ENCODE measurements at places on chromosomes 7 and 10.

DNA sequence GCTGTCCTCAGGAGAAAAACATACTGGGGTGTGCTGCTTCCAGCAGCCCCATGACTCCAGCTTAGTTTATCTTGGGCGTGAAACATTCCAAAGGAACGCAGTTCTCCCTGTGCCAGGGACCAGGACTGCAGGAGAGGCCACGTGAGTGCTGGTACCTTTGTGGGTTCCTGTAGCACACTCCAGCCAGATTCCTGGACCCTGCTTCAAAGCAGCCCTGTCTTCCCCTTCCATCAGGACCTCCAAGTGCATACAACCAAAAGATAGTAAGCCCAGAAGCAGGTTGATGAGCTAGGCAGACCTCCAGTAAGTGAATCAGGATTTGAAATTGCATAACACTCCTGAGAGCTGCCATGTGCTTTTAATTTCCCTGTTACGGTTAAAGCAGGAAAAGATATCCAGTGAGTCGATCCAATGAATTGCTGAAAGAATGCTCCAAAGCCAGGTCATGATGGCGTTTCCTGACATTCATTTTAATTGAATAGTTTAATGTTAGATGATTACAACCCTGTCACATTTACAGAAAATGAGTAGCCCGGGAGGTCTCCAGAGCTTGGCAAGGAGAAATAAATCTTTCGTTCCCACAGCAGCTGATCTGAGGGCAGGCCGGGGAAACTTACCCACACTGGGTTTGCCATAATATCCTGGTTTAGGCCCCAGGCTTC lies 38.9 kb upstream of the CPXM2 start:
- no peak for DNase-seq

DNA sequence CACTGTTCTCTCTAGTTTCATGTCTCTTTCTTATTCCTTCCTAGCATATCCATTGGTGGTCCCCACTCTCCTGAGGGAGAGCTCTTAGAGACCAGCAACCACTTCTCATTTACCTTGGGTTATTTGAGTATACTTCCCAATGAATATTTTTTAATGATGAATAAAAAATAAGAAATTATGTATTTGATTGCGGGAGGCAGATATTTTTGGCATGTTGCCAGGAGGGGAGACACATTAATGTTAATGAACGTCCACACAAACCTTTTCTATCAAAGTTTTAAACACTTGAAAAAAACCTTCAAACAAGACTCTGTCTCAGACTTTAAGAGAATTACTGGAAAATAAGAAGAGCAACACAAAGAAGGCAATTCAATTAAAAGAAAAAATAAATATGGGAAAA lies 260.6 kb upstream of the MAGI2 start:
- DNase-seq = no peak

DNA sequence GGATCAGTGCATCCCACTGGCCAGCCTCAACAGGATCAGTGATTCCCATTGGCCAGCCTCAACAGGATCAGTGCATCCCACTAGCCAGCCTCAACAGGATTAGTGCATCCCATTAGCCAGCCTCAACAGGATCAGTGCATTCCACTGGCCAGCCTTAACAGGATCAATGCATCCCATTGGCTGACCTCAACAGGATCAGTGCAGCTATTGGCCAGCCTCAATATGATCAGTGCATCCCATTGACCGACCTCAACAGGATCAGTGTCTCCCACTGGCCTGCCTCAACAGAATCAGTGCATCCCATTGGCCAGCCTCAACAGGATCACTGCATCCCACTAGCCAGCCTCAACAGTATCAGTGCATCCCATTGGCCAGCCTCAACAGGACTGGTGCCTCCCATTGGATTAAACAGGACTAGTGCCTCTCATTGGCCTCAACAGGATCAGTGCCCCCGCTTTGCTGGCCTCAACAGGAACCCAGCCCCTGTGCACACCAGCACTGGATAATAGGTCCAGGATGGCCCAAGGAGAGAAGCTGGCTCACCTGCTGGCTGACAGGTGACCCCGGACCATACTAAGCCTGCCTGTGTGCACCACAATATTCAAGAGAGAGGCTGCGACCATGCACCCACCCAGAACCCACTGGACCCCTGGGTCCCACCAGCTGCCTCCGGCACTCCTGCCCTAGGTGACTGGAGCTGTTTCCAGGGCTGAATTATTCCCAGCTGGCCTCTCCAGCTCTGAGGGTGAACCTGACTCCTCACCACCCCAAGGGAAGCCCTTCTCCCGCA lies 59.9 kb downstream of the PDGFA start:
- DNase-seq = no peak

GRCh38 chr10:98344589-98345038 lies 70.4 kb downstream of the PYROXD2 start:
- DNase-seq = no peak

DNA sequence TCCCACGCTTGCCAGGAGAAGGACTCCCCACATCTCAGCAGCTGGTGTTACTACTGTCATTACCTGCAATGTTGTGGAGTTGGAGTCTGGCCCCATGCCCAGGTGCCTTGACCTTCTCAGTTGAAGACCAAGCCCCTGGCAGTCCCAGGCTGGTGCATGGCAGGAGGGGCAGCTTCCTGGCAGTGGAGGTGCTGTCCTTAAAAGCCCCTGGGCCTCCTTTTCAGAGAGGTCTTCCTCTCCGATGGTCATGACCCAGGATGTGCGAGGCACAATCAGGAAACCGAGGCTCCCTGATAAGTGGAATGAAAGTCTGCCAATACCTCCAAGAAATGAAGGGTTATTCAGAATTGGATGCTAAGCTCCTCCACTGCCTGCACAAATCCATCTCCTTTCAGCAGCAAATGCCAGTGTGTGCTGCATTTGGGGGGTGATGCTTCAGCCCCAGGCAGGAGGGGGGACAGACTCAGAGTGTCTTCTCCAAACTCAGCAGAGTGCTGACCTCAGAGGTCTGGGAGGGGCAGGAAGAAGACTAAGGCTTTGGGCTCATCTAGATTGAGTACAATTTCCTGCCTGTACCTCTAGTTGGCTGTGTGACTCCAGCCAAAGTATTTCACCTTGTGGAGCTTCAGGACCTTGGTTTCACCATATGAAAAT lies 97.0 kb upstream of the DDC start:
- DNase-seq = no peak

GRCh38 chr10:88765816-88766215 lies 6.0 kb downstream of the LIPN start:
- no peak for DNase-seq

DNA sequence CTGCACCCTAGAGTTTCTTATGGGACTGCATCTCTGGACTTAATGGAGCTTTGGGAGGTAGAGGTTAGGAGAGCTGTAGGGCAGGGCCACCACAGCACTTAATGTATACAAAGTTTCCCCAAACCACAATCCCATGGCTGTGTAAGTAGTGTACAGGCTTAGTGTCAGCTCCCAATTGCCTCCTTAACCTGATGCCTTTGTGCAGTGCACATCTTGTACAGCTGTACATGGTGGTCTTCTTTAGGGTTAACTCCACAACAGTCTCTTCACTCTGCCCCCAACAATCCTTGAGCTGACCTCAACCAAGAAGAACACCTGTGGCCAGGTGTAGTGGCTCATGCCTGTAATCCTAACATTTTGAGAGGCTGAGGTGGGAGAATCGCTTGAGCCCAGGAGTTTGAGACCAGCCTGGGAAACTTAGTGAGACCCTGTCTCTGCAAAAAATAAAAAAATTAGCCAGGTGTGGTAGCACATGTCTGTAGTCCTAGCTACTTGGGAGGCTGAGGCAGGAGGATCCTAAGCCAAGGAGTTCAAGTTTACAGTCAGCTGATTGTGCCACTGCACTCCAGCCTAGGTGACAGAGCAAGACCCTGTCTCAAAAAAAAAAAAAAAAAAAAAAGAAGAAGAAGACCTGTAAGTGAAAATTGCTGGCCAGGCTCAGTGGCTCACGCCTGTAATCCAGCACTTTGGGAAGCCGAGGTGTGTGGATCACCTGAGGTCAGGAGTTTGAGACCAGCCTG lies 6.8 kb downstream of the PLAU start:
- no peak for DNase-seq

GRCh38 chr7:28360739-28361138 lies 51.6 kb upstream of the CREB5 start:
- no peak for DNase-seq

GRCh38 chr10:110893559-110894179 lies 21.9 kb downstream of the PDCD4 start:
- no peak for DNase-seq

Data from stimulated activated CD4-positive, alpha-beta T cell treated with anti-CD3 and anti-CD28 coated beads, Interleukin-1b, Interleukin-23, amount 100 ng/mL, for 4 hours (primary cell).